Activated CD4-positive, alpha-beta T cell treated with anti-CD3 and anti-CD28 coated beads, Interleukin-2, Interleukin-4, amounts not matched to agents 100 ng/mL and 50 ng/mL, durations not matched to agents 16 hours and 8 hours (primary cell): ENCODE measurements at places on chromosomes 7 and 10.

DNA sequence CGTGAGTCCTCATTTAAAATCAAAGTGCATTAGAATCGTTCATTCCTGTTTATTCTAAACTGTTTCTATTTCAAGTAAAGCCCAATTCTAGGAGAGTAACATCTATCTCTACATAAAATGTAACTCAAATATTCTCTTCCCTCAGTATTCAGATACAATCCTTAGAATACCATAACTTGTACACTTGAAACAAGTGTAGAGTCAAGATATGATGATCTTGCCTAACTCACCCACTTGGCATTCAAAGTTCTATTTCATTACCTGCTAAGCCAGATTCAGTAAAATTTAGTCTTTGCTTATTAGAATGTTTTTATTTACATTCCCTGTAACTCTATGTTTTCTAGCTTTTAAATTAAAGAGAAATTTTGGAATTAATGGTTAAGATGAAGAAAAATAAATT is 31.6 kb downstream of the PRPS1L1 start:
- no peak for DNase-seq

DNA sequence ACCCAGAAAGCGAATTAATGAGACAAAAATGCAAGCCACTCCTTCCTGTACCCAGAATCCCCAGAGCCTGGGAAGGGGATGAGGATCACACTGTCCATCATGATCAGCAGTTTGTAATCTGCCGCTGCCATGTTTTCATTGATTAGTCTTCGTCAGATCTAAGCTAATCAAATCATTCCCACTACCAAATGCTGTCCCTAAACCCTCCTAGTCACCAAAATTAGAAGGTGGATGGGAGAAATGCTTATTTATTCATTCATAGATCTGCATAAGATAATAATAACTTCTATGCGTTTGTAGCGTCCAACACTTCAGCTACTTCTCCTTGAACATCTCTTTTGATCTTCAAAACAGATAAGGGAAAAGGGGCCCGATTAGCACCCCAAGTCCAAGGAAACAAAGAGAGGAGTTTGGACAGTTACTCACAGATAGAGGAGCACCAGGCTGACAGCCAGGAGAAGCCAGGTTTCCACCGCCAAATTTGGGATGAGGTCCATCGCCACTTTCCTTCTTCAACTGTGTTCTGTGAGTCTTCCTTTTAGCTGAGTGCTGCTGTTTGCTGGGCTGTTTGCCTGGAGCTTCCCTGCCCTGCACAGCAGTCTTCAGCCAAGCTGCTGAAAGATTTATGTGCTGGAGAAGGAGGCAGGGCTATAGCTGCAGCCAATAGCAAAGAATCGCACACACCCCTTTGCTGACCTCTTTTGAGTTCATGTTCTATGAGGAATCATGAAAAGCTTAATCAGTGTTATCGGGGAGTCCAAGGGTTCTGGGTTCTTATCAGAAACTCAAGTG is at the start of gene CYP3A5:
Gene CYP3A5, minus strand, starts transcription at position 597 of the 792 bp plus-strand sequence. Its CDS starts 100 bp downstream, at position 497.
- no peak for DNase-seq

DNA sequence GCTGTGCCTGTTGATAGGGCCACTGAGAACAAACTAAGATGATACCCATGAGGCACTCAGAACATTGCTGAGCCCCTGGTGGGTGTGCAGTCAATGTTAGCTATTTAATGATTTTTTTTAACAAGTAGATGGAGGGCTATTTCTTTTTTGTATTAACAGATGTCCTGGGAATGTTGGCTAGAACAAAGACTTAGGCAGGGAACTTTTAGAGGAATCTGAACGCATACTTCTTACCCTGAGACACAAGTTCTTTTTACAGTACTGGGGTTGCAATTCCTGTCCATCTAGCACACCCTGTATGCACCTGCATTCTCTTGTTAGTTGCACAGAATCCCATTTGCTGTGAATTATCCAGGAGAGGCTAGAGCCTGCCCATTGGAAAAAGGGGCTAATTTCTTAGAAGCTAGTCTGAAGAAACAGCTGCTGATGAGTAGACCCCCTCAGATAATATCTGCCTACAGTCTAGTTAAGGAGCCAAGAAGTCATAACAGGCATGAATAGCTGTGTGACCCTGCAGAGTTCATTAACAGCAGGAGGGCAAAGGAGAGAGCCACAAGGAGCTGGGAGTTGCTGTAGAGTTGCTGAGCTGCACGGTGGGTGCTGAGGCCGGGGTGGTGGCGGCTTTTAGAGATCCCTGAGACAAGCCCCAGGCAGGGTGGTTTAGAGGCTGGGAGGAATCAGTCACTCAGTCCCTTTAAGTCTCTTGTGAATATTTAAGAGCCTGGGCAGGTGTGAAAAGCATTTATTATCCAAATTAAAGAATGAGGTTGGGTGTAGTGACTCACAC is 103.7 kb upstream of the FZD8 start:
- DNase-seq, result no peak

- DNase-seq, result no peak
Measured at GRCh38 chr7:139696552-139696951, 81.2 kb downstream of the HIPK2 start.

DNA sequence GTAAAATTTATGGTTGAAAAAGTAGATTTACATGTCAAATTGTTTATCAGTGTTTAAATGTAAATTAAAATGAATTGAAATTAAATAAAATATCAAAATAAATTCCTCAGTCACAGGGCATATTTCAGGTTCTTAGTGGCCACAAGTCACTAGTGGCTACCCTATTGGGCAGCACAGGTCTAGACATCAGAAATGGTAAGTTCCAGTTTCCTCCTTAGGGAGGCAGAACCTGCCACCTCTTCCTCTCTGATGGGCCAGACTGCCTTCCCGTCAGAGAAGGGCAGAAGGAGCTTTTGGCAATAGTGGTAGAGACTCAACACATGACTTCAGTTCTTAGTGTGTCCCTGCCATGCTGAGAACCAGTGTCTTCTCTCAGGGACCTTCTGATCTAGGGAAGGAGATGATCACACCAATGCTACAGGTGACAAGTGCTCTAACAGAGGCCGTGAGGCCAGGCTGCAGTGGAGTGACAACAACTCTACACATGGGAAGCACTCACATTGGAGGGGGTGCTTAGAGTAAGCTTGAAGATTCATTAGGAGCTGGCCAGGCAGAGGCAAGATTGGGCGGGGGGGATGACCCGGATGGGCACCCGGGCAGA is 14.4 kb upstream of the PCBD1 start:
- DNase-seq, result no peak

DNA sequence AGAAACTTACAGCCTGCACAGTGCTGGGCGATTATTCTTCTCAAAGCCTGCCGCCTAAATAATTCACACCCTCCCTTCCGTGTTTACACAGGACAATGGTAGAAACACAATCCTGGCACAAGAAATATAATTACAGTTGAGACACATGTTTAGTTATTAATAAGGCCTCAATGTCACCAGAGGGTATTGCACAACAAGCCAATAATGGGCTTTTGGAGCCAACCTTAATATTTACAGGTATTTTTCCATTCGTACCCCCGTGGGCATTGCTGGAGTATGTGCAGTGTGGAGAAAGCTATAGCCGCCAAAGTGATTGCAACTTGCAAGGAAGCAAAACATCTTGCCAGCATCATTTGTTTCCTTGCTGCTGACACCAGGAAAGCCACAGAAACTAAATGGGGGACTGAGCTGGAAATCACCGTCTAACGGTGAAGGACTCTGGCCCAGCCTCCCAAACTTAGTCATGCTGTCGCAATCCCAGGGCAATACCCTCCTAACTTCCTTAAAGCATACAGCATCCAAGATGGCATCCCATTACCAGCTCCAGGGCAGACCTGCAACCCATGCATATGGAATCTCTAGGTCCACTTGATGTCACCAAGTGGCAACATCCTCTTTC is 8.6 kb downstream of the CALN1 start:
- DNase-seq, result peak; percentile 0

GRCh38 chr10:91941426-91941825 is 17.9 kb downstream of the BTAF1 start:
- DNase-seq, result no peak

DNA sequence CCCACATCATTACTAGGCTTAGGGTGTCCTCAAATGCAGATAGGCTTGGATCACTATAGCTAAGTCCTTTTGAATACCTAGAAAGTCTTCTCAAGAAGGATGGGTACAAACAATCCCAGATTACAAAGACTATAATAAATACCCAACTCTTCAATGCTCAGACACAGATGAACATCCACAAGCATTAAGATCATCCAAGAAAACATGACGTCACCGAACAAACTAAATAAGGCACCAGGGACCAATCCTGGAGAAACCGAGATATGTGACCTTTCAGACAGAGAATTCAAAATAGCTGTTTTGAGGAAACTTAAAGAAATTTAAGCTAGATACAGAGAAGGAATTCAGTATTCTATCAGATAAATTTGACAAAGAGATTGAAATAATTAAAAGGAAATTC is 108.0 kb upstream of the PLPP4 start:
- DNase-seq, result no peak

DNA sequence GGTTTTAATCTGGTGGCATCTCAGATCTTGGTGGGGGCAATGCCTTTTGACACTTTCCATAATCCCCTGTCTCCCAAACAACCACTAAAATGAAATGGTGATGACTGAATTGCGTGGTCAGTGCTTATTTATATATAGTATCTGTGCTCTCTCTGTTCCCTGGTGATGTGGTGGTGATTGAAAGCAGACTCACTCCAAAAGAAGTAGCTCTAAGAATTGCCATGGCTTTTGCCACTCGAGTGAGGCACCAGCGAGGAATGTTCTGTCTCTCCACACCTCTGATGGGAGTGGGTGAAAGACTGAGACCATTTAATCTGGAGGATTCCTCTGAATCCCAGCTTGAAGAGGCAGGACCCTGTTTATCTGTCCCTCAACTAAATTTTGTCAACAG is 2.8 kb downstream of the DUSP5 start:
- DNase-seq, result no peak

- DNase-seq, result peak; percentile 78
Measured at GRCh38 chr10:1094112-1095057, 38.2 kb downstream of the WDR37 start.

DNA sequence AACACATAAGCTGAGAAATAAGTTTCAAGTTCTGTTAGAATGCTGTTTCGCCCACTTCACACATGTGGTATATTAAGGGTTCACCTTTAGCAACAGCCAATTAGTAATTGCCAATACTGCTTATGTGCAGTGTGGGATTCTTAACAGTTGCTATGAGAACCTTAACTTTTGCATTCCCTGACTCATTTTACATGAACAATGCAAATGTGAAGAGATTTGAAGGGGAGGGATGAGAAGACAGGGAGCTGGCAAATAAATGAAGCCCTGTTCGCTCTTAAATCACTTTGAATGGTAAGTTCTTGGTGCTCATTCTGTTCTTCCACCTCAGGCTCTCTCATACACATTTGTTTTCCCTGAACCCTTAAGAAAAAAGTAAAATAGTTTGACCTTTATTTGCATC is 82.3 kb downstream of the LRRC4 start:
- no peak for DNase-seq

DNA sequence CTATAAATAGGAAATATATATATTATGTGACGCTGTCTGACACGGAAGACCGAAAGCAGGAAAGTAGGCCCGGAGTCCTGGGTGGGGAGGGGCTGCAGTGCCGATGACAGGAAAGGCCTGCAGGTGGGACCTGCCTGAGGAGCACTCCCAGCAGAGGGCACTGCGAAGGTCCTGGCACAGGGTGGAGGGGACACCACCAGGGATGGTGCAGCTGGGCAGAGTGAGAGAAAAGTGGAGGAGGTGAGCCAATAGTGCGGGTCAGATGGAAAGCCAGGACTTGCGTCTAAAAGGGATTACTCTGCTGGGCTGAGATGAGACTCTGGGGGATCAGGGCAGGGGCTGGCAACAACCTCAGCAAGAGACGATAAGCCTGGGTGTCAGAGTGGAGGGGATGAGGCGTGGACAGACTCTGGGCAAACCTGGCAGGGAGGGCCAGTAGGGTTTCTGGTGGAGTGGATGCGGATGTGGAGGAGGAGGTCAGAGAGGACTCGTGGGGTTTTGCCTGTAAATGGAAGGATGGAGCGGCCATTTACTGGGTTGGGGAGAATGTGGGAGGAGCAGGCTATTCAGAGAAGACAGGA is 118.2 kb upstream of the ZNF746 start:
- DNase-seq, result no peak

DNA sequence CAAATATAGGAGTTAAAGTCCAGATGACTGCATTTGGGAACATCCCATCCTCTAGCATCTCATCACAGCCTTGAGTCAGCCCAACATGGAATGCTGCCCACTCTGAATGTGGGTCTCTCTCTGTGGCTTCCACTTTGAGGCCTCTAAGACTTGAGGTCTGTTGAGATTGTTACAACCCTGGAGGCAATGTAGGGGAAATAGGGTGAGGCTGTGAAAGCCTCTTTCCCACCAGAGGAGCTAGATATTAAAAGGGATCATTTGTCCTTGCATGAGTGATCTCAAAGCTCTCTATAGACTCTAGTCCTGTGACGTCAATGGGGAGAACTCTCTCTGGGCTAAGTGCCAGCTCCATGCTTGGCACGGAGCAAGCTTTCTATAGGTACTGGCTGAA is 6.4 kb upstream of the GOLGA7B start:
- DNase-seq, result no peak

- DNase-seq, result peak; percentile 47
Measured at GRCh38 chr7:40015790-40016296, 65.8 kb downstream of the CDK13 start.

- peak; percentile 14 for DNase-seq
Measured at GRCh38 chr7:141649865-141650634, 51.9 kb downstream of the DENND11 start.

DNA sequence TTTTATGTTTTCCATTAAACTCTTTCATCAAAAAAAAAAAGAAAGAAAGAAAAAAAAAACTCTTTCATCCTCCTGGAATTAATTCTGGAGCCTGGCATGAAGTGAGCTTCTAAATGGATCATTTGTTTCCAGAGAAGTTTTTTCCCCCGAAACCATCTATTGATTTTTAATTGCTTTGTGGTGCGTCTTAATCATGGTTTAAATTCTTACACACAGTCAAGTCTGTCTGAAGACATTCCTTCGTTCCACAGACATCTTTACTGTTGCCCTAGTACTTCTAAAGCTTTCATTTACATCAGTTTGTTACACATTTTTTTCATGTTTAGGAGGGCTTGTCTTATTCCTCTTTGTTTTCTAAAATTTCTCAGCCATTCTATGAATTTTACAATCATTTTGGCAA is 493.4 kb upstream of the FOXK1 start:
- no peak for DNase-seq

GRCh38 chr7:150934045-150934766 is 43.9 kb downstream of the KCNH2 start:
- DNase-seq, result no peak

GRCh38 chr7:69786730-69787395 is 188.6 kb downstream of the AUTS2 start:
- DNase-seq, result no peak

- no peak for DNase-seq
Measured at GRCh38 chr7:4084271-4084670, 597.8 kb upstream of the FOXK1 start.

- DNase-seq, result no peak
Measured at GRCh38 chr10:96401036-96401435, 42.2 kb upstream of the OPALIN start.

- DNase-seq, result peak; percentile 13
Measured at GRCh38 chr7:13104128-13104527, 416.7 kb downstream of the ARL4A start.

GRCh38 chr10:132347211-132347930 is 15.4 kb downstream of the LRRC27 start:
- DNase-seq, result no peak
